ENCODE measurements at places on chromosomes 4 and X.

DNA sequence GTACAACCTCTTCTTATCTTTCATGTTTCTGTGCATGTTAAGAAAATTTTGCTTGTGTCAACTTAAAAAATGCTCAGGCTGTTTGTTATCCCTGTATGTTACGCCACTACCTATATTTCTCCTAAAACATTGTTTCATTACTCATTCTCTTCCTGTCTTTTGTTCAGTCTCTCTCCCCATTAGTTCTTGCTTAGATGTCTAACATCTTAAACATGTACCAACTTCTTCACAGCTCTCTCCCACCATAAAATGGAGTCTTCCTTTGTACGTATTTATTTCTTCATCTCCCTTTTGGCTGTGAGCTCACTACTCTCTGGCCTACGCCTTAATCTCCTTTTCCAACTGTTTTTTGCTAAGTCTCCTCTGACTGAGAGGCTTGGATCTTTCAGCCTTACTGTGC is 36.4 kb downstream of the PCDH7 start:
- no peak for DNase-seq

DNA sequence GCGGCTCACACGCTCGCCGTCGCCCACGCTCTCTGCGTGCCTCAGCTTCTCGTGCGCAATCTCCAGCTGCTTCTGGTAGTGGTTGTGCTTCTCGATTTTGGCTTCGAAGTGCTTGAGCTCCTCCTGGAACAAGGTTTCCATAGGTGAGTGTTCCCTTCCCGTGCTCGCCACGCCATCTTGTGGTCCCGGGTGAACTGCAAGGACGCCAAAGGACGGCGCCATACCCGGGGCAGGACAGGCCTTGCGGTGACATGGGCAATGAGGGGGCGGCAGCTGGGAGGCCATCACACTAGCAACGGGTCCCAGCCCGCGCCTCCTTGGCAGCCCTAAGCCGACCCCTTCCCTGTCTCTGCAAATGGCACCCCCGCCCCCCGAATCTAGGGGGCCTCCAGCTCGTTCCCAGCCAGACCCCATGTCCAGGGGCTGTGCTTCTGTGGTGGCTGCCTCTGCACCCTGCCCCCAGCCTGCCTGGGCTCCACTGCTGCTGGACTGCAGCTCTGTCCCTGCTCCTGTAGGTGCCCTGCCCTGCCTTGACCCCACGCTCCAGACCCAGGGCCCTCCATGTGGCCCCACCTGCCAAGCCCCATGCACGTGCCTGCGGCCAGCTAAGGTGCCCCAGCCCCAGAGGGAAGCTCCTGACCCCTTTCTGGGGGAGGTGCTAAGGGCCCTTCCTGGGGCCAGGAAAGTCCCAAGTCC is 17.3 kb downstream of the LRPAP1 start:
- DNase-seq, result no peak

DNA sequence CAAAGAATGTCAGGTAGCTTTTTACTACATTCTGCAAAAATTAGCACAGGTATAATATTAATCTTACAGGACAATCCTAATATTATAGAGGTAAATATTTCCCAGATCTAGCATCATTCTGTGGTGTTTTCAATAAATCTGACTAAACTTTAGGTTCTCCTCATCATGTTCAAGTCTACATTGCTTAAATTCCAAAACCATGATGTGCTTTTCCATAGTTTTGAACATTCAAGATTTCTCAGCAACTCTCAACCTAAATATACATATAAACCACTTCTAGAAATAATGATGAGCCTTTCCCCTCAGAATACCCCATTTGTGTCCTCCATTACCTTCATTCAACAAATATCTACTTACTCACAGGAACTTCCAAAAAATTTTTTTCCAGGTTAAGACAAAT is 23.1 kb downstream of the EIF4E start:
- peak; percentile 52 for DNase-seq

GRCh38 chrX:30568136-30568535 is 9.4 kb downstream of the TASL start:
- peak; percentile 66 for DNase-seq

DNA sequence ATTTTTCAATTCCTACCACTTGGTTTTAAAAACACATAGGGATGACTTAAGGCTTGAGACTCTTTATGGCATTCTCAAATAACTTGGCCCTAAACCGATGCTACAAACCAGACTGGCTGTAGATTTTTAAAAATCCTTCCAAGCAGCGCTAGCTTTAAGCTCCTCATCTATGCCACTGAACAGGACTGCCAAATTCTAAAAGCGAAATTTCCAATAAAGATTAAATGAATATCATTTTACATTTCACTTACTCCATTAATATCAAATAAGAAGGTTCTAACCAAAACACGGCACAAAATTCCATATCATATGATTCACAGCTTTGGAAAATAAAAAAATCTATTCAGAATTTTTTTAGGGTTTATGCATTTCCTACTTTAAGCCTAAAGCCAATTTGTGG is 134.2 kb downstream of the FANCB start:
- peak; percentile 46 for DNase-seq
